Activated naive CD4-positive, alpha-beta T cell treated with anti-CD3 and anti-CD28 coated beads, Interleukin-2, amount 50 U/mL, for 72 hours (primary cell): ENCODE measurements at places on chromosomes 3 and 15. TPM values are rescaled to one million over a fixed set of nuclear protein-coding genes. Genes with fewer than 3 reads are reported as not detected.

TUSC2 gene
- 20.1 TPM for total RNA-seq

DNA sequence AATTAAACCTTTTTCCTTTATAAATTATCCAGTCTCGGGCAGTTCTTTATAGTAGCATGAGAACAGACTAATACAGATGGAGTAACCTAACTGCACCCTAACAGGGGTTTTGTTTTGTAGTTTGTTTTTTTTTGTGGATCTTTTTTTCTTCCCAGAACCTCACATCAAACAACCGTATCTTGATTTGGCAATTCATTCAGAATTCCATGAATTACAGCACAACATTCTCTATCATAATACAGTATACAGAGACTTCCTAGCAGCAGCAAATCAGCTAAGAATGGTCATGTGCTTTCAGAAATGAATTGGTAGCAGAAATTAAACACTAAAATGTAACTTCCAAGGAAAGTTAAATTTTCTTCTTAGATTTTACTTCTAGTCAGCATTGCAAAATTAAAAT lies 114.6 kb downstream of the TMCC1 start:
- DNase-seq, result no peak

GRCh38 chr3:70000563-70001081 lies 1.1 kb downstream of the SAMMSON start:
- no peak for DNase-seq

DNA sequence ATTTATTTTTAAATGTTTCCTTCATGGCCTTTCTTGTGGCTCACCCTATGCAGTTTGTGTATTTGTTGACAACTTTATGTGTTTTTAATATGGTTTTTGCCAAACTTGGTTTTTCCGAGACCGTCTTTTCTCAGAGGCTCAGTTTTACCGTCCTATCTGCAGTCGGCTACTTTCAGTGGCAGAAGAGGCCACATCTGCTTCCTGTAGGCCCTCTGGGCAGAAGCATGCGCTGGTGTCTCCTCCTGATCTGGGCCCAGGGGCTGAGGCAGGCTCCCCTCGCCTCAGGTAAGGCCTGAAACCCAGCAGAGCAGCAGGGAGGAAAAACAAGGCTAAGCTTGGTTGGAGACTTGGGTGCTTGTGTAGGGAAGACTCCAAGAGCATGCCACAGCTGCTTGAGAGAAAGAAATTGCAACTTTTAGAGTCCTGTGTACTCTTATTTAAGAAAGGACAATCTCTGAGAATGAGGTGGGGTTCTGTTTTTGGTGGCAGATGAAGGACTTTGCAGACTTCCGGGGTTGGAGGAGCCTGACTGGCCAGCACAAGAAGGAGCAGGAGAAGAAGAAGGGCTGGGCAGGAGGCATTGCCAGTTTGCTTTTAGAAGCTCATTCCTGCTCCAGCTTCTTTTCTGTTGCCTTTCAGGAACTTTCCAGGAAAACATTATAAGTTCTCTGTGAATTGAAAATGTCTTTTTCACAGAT lies at the start of gene TIGIT:
TIGIT (plus strand) TSS at position 191 of the 698 bp plus-strand sequence; CDS start at position 225, 34 bp downstream.
- DNase-seq, result no peak

SNX22 gene
- 1.7 TPM for total RNA-seq

- no peak for DNase-seq
These were observed 76.3 kb downstream of the PCSK6 start for GRCh38 chr15:101413239-101413638.

ZNF385D gene
- total RNA-seq, result not detected

SLC27A2 gene
- total RNA-seq, result 54.7 TPM

CHCHD6 gene
- 13.6 TPM for total RNA-seq

- DNase-seq, result no peak
These were observed 52.4 kb downstream of the VGLL3 start for GRCh38 chr3:86938416-86939105.

- DNase-seq, result no peak
These were observed 205.6 kb upstream of the DPH6 start for GRCh38 chr15:35751413-35752133.

GOLIM4 gene
- total RNA-seq, result 4.2 TPM

MYRIP gene
- total RNA-seq, result not detected

DNA sequence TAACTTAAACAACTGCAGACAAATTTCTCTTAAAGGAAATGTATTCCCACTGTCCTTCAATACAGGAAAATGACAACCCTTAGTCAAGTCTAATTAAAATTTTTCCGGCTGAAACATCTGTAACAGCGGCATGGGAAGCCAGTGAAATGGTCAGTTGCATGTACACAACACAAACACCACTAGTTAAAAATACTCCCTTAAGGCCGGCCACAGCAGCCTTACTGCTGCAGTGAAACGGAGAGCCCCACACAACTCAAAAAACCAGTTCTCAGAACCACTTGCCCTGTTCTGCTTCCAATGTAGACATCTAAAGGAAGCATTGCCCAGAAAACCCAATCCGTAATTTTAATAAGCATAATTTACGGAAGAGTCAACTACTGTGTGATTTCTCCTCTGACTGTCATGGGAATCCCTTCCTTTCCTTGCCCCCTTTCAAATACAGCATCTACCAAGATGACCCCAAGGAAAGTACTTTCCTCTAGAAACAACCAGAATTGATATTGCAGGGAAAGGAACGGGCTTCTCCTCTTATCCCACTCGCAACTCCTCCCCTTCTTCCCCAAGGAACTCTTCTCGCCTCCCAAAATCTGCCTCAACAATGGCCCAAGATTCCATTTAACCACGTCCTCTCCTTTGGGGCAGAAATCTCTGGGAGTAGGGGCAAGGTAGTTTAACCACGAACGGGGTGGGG lies 1.6 kb downstream of the FBN1 start:
- no peak for DNase-seq

THBS1 gene
- total RNA-seq, result 0.46 TPM

DNA sequence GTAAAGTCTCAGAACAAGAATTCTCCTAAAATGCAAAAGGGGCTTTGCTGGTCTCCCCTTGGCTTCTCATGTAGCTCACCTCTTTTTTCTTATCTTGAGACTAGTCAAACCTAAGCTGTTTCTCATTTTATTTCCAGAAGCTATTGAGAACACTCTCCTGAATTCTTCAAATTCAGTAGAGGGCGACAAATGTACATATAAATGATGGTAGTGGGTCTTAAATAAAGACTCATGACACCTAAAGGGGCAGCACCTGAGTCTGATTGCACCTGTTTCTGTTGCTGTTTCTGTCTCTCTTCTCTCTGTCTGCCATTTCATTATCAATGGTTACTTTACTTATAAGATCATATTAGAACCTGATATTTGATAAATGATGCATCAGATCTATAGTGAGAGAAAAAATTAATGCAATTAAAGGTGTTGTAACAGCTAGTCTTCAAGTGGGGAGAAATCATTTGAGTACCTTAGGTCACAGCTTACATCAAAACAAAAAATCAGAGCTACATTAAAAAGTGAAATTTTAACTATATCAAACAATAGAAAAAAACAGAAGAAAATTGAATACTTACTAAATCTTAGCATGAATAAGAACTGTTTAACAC lies 7.0 kb downstream of the ADIPOQ start:
- no peak for DNase-seq

FGF7 gene
- not detected for total RNA-seq

DNA sequence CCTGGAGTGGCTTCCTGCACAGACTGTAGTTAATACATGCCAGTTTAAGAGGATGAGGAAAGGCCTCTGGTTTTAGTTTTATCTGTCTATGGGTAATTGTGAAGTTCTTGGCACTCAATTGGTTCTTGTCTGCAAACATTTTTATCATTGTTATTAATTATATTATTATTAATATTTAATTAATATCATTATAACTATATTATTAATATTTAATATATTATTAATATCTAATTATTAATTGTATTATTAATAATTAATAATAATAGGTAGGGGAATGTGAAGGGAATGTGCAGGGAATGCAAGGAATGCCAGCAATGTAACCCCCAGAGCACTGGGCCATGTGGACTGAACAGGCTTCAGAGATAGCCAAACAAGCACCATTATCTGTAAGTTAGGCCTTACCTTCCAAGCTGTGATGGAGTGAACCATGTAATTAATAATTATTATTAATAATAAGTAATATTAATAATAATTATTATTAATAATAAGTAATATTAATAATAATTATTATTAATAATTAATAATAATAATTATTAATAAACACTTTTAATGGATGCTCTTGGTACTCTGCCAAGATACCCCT lies 79.8 kb upstream of the NMNAT3 start:
- no peak for DNase-seq

DNA sequence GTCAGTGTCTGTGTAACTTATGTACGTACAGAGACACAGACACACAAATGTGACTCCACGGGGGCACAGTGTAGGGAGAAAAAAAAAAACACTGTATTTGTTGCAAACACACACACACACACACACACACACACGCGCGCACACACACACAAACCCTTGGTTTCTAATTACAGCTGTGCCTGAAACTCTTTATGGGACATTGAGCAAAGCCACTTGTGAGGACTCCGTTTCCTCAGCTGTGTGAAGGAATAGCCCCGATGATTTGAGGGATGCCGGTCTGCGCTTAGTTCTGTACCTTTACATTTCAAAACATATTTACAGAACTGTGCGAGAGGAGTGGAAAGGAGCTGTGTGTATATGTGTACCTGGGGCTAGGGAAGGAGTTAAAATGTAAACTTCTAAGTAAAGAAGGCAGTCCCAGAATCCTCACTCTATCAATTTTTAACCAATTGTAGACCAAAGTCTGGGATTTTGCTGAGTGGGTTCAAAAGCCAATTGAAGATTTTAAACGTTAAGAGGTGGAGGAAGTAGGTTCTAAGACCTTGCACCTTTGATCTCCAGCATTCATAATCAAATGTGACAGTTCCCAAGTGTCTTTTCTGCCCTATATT lies 5.3 kb upstream of the BCL6 start:
- DNase-seq, result no peak

GRCh38 chr15:101346928-101347327 lies 51.9 kb upstream of the SNRPA1 start:
- no peak for DNase-seq

- DNase-seq, result no peak
These were observed 24.0 kb downstream of the KNL1 start for GRCh38 chr15:40618023-40618422.

DNA sequence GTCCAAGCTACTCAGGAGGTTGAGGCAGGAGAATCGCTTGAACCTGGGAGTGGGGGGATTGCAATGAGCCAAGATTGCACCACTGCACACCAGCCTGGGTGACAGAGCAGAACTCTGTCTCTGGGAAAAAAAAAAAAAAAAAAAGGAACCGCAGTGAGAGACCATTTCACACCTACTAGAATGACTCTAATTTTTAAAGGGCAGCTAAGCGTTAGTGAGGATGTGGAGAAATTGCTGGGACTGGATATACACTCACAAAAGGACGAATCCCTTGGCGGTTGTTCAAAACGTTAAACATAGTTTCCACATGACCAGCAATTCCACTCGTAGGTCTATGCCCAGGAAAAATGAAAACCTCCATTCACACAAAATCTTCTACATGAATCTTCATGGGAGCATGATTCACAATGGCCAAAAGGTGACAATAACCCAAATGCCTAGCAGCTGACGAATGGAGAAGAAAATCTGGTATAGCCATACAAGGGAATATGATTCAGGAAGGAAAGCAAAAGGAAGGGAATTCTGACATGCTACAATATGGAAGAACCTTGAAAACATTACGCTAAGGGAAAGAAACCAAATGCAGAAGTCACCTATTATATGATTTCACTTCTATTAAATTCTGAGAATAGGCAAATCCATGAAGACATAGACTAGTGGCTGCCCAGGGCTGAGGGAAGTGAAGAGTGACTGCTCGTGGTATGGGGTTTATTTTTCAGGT lies 127.0 kb downstream of the CHSY1 start:
- DNase-seq, result no peak

- DNase-seq, result no peak
These were observed 192.5 kb downstream of the RSL24D1 start for GRCh38 chr15:55003965-55004873.

DNA sequence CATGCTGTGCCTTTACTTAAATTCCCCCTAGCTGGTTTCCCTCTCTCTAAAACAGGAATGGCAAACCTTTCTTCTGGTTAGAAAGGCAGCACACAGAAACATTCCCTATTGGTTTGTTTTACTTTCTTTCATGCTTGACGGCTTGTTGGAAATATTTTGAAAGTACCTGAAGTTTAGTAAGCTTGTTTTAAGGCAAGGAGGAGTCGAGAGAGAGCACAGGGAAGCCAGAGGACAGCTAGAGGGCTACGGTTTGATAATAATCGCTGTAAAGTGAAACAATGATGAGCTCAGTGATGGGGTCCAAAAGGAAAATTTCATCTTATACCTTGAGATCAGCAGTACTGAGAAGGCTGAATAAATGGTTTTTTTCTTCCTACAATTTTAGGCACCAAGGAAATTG lies 64.1 kb downstream of the ATP13A4 start:
- DNase-seq, result no peak

GRCh38 chr15:52199271-52199670 lies 8.1 kb upstream of the GNB5 start:
- DNase-seq, result no peak

TF gene
- 0.47 TPM for total RNA-seq

GRCh38 chr3:195212749-195213375 lies 58.1 kb downstream of the XXYLT1 start:
- no peak for DNase-seq

DNA sequence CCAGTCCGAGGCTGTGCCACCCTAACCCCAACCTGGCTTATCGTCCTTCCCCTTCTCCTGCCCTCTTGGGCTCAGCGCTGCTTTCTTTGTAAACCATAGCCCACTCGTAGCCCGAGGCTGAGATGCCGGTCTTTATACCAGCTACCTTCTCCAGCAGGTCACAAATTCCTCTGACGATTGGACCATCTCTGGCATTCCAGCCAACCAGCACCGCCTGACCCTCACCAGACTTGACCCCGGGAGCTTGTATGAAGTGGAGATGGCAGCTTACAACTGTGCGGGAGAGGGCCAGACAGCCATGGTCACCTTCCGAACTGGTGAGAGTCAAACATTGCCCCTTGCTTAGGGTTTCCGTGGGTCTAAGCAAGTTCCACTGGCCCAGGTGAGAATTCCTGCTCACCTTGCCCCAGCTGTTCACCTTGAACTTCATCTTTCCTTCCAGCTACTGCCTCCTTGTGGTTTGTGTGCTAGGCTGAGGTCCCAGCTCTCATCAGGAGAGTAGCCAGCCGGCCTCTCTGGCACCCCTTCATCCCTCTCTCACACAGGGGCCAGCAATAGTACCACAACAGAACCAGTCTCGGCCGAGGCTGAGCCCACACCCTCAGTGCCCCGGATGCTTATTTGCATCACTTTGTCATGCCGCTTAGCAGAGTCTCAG lies 66.7 kb downstream of the BOC start:
- no peak for DNase-seq

CEP152 gene
- total RNA-seq, result 57.7 TPM

UBA5 gene
- total RNA-seq, result 45.3 TPM
